ENCODE measurements at places on chromosomes 13 and 19.

DNA sequence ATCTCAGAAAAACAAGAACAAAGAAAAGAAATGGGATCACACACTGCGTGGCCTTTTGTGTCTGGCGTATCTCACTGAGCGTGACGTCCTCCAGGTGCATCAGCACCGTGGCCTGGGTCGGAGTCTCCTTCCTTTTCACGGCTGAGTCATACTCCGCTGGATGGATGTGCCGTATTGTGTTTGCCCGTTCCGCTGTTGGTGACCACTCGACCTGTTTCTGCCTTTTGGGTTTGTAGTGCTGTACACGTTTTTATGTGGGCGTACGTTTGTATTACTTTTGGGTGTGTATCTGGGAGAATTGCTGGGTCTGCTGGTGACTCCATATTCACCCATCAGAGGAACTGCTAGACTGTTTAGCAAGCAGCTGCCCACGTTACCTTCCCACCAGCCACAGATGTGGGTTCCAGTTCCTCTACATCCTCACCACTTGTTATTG lies 11.4 kb downstream of the ARID3A start:
- peak; percentile 54 for DNase-seq

GRCh38 chr19:56367829-56368711 lies 25.3 kb downstream of the ZNF582 start:
- DNase-seq: peak; percentile 82

DNA sequence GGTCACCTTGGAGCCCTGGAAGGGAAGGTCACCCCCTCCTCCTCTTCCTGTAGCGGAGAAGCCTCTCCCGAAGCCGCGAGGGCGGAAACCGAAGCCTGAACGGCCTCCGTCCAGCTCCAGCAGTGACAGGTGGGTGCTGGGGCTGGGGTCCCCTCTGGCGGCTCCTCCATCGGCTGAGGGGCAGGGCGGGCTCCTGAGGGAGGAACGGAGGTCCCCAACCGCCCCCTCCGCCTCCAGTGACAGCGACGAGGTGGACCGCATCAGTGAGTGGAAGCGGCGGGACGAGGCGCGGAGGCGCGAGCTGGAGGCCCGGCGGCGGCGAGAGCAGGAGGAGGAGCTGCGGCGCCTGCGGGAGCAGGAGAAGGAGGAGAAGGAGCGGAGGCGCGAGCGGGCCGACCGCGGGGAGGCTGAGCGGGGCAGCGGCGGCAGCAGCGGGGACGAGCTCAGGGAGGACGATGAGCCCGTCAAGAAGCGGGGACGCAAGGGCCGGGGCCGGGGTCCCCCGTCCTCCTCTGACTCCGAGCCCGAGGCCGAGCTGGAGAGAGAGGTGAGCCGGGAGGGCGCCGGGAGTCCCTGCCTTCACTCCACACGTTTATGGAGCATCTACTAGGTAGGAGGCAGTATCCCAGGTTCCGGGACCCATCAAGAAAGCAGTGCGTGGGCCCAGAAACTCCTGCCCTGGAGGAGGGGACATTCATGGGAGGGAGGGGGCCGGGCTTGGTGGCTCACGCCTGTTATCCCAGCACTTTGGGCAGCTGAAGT lies 22.0 kb downstream of the HDGFL2 start:
- DNase-seq: no peak

GRCh38 chr13:101785858-101786257 lies 333.4 kb downstream of the ITGBL1 start:
- DNase-seq: no peak
